GF-D8 (cell line): ENCODE measurements at places on chromosomes 12 and 14.

- DNase-seq = no peak
These were observed 4.7 kb downstream of the KDM2B start for GRCh38 chr12:121575952-121576625.

GRCh38 chr14:54642801-54643695, 76.1 kb downstream of the SAMD4A start:
- DNase-seq = no peak

- DNase-seq = no peak
These were observed 702.7 kb downstream of the TMTC2 start for GRCh38 chr12:83389237-83389996.

DNA sequence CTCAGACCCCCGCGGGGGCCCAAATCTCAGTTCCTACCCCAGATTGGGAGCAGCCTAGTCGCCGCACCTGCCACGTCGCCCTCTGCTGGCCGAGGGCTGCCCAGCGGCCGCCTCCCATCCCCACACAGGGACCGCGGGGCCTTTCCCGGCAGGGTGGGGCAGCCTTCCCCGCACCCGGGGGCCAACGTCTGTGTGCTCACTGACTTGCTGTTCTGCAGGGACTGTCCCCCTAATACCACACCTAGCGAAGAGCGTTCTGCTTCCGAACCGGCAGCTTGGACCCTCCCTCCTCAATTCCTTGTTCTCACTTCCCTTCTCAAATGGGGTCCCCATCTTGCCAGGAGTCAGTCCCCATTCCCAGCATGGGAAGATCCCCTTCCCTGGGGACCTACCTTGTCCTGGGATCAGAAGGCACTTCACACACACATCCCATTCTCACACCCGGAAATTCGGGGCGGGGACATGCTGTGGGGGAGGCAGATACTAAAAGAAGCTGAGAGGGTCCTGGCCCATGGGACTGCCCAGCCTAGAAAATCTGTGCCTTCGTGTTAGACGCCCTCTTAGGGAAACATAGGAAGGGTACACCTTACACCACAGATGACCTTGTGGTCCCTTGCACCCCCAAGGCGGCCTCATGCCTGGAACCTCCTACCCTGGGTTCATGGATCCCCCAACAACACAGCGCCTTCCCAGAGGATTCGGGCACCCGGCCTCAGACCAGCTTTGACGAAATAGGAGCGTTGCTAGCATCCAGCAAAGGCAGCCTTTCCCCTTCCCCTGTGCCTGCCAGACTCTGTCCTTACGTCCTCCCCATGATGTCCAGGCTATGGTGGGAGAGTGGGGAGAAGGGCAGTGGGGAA, 16.4 kb downstream of the ACVRL1 start:
- DNase-seq = no peak

DNA sequence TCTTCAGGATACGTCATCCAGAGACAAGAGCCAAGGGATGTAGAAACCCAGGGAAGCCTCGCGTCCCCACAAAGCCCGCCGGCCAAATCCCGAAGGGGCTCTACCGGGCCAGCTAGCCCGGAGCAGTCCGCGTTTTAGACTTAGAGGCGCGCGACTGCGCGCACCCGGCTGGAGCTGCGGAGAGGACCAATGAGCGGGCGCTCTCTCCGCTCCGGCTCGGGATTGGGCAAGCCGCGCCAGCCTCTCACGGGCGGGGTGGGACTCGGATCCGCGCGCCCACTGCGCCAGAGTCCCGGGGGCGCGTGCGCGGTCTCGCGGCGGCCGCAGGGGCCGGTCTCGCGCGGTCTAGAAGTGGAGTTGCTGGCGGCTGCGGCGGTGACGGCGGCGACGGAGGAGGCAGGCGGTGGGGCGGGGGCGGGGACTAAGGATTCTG, 241 bp upstream of the PALS1 start:
- peak; percentile 70 for DNase-seq

DNA sequence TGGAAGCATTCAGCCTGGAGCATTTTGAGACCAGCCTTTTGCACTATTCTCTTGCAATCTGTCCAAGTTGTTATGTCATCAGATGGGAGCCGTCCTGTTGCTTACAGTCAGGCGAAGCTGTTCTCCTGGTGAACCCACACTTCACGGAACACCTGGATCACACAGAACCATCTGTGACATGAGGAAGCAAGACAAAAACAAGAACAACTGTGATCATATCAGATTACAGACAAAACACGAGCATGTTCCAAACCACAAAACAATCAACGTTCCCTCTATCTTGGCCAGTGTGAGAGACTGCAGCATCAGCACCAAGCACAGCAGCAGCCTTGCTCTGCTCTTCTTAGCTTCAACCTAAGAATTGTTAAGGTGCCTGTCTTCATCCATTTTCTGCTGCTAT, 180.5 kb upstream of the SFSWAP start:
- DNase-seq = no peak

GRCh38 chr12:6115389-6115788, 9.1 kb downstream of the VWF start:
- DNase-seq = no peak

DNA sequence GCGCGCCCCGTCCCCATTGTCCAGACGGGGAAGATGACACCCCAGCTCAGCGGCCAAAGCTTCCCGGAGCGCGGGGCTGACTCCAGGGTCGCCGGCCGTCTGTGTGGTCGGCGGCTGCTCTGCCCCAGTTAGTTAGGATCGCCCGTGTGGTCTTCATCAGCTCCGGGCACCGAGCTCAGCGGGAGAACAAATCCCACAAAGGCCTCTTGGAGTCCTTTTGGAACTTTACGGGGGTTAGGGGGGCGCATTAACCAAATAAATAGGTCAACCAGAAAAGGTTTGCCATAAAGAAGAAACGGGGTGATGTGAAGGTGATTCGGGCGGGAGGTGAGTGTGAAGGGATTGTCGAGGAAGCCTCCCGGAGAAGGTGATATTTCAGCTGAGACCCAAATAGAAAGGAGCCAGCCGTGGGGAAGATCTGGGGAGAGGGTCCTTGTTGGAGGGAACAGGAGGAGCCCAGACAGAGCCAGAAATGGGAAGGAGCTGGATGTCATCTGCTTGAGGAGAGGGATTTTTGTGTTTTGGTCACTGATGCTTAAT, 697 bp downstream of the ATP6V0A2 start:
- DNase-seq = no peak

GRCh38 chr12:10366875-10367274, 23.0 kb downstream of the KLRK1 start:
- peak; percentile 17 for DNase-seq

DNA sequence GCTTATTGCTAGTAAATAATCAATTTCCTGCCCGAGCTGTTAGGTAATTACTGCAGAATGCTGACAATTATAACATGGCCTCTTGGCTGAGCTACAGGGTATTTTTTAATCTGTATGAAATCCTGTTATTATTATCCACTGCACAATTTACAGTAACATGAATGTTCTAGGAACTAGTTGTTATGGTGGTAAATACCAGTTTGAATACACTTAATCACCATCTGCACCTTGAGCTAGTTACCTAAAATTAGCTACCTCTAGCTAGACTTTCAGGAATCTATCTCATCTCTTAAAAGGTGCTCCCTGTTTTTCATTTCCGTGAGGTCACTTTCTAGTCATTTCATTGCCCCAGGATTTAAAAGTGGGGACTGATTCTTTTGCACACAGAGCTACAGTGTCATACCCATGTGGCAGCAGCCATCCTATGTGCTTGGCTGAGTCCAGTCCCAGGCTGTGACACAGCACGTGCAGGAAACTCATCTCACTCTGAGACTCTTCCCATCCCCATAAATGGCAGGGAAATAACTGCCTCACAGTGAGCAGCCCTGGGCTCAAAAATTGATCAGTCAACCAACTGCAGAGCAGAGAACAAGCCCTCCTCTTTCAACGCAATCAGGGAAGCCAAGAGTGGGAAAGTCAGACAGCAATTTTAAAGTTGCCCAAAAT, 37.6 kb downstream of the DCP1B start:
- no peak for DNase-seq

DNA sequence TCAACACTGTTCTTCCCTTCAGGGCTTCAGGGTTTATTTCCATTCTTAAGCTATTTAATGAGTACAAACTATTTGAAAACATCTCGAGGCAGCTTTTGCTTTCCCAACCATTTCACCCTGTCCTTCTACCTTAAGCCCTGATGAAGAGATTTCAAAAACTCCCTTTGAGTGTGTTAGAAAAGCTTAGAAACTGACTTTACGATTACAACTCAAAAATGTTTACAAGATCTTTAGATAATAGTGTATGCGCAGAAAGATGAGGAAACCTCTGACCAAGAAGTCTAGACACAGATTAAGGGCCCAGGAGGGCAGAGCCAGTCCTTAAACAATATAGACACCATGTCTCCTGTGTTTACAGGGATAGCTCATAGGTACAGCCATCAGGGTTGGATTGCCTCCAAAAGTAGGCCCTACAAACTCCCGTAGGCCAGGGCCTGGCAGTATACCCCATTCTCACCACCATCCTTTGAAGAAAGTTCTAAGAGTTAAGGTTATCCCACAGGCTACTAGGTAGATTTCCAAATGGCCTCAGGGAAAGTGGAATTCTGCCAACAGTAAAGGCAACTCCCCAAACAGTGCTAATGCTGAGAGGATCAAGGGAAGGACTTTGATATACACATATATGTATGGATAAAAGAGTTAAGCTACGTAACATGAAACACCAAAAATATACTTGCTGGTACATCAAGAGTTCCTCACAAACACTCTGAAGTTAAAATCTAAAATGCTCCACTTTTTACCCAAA, 11.4 kb upstream of the SOS2 start:
- no peak for DNase-seq

DNA sequence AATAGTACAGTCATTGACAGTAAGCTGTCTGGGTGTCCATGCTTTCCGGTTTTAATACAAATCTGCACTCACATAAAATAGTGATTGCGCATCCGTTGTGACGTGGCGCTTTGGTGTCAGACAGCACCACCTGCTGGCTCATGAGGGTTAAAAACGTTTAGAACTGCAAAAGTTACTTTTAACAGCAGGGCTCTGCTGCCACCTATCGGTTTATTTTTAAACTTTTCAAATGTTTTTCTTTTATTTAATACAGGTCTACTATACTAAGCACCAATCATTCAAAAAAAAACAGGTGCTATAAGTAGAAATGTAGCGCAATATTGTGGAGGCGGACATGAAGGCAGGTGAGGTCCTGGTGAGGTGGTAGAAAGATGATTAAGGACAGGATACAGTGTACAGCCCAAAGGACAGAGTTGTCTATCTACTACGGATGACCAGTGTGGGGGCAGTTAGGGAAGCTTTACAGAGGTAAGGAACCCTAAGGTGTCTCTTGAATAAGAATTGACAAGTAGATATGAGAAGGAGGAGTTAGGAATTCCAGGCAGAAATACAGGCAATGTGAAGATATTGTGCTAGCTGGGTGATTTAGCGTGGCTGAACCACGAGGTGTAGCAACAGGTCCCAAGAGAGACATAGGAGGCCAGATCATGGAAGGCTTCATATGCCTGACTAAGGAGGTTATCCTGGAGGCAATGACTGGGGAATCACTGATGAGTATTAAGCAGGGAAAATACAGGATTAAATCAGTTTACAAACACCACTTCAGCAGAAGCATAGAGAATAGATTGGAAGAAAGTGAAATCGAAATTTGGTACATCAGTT, 91.5 kb upstream of the PRB2 start:
- DNase-seq = no peak

- no peak for DNase-seq
These were observed 11.6 kb upstream of the SMCO2 start for GRCh38 chr12:27434673-27435565.

GRCh38 chr12:128644664-128645296, 179.0 kb downstream of the SLC15A4 start:
- DNase-seq = no peak

DNA sequence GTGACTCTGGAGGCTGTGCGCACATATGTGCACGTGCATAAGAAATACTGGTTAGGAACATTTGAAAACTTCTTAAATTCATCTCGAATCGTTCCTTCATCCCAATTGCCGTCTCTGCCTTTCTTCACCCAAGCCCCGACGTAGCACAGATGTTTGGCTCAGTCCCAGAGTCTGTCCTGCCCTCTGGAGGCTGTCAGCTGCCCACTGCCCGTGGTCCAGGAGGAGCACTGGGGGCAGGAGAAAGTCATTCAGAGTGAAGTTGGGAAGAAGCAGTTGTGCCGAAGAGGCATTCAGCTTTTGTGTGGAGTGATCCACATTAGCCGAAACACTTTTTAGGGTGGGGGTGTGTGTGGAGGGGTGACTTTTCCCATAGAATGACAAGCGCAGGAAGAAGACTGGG, 124.9 kb downstream of the TSPAN9 start:
- DNase-seq = no peak

GRCh38 chr14:52545584-52546317, 6.6 kb downstream of the TXNDC16 start:
- DNase-seq = no peak

GRCh38 chr12:50862316-50862715, 19.6 kb downstream of the TMPRSS12 start:
- DNase-seq = no peak

GRCh38 chr12:103586132-103586531, 941 bp upstream of the STAB2 start:
- DNase-seq = no peak

- no peak for DNase-seq
These were observed 8.8 kb downstream of the NID2 start for GRCh38 chr14:52060080-52060479.

GRCh38 chr12:40597133-40597532, 95.1 kb upstream of the CNTN1 start:
- DNase-seq = no peak

- DNase-seq = no peak
These were observed 42.0 kb downstream of the MOK start for GRCh38 chr14:102262929-102263462.

- no peak for DNase-seq
These were observed 12.1 kb downstream of the TRMT61A start for GRCh38 chr14:103540821-103541708.

- no peak for DNase-seq
These were observed 53.9 kb downstream of the ATF7 start for GRCh38 chr12:53572134-53572758.

DNA sequence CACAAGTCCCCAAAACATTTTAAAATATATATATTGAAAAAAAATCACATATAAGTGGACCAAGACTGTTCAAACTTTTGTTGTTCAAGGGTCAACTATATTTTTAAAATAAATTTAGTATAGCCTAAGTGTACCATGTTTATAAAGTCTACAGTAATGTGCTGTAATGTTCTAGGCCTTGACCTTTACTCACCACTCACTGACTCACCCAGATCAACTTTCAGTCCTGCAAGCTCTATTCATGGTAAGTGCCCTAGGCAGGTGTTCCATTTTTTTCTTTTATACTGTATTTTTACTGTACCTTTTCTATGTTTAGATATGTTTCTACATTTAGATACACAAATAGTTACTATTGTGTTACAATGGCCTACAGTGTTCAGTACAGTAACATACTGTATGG, 23.4 kb upstream of the TMTC1 start:
- DNase-seq = no peak
